ENCODE measurements at places on chromosomes 5 and 9.

DNA sequence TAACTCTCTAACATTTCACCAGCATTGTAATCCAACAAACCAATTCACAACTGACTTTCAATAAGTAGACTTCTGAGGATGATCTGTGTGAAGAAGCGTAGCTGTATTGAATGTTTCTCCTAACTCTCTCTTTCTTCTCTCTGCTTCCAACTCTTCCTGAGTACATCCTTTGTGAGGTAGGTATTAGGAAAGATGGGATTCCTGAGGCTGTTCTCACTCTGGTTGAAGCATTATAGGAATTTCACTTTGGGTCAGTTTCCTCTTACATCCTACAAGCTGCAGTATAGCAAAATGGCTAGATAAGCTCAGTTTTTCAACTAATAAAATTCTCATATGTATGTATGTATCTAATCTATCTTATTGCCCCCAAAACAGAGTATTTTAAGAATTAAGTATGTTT is 702.8 kb downstream of the CETN3 start:
- H3K4me1 ChIP-seq = peaks cover 4% of the 10 kb centered on the region
- no peak overlapping the region for H3K27ac ChIP-seq
- H3K4me3 ChIP-seq = no peak overlapping the region
- no peaks in the 10 kb centered on the region for H3K36me3 ChIP-seq
- H3K27me3 ChIP-seq = no peaks in the 10 kb centered on the region

DNA sequence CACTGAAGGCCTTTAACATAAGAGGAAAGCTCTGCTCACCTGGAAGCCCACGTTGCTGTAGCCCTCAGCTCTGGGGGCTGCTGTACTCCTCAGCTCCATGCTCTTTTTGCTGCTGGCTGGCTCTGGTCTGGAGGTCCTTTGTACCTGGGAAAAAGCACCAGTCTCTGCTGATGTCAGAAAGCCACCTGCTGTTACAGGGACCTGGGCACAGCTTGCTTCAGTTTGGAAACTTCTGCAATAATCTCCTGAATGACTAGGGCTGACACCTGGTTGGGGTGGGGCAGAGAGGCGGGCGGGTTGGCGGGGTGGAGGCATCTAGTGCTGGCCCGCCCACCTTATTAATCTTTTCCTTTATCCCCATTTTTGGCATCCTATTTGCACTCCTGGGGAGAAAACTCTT is at the start of gene SLC28A3:
Gene SLC28A3, minus strand, starts transcription at position 224 of the 400 bp plus-strand sequence. Its CDS starts 125 bp downstream, at position 99.
- H3K27ac ChIP-seq = no peak within 1 kb of the TSS
- H3K36me3 ChIP-seq = no peaks in the 10 kb centered on the region
- H3K4me1 ChIP-seq = no peaks in the 10 kb centered on the region

DNA sequence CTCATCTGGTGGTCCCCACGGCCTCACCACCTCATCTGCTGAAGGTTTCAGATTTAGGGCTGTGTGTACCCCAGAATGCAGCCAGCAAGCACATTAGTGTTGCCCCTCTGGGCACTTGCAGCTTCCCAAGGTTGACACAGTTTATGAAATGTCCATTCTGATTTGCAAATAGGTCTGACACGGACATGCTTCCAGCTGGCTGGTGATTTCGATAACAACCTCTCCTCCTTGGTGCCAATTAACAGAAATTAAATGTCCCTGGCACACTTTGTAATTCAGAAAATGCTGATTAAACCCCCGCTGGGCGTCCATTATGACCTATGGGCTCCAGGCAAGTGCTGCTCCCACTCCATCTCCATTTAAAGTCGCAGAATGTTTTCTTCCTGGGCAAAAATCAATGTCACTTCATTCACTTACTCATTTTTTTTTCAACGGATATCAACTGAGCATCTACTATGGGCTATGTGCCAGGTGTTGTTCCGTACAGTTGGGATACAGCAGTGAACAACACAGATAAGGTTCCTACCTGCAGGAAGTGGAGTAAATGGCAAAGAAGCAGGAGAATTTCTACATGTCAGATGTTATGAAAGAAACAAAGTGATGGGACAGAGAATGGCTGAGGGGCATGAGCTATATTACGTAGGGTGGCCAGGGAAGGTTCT is 32.0 kb downstream of the PLAC8L1 start:
- no peaks in the 10 kb centered on the region for H3K4me1 ChIP-seq
- no peak for DNase-seq

DNA sequence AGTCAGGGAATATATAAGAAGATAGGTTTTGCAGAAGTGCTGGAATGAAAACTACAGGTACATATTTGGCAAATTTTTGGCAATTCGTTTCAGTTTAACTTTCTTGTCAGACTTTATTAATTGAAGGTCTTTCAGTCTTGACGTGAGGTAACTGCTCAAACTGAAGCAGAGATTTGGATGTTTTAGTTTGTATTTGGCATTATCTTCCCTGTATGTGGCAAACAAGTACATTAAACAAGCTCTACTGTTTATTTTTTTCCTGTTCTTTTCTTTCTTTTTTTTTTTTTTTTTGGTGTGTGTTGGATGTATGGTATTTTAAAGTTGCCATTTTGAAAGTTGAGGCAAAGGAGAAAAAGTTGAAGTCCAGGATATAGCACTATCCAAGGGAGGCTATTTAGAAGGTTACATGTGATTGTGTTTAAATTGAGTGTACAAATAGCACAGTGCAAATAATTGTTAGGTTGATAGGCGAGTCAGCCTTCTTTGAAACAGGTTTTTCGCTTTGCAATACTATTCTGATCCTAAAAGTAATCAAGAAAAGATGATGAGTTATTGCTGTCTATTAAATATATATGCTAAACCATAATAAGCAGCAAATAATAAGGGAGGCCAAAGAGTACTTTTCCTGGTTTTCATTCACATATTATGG is 2.2 kb downstream of the PBX3 start:
- H3K4me3 ChIP-seq = no peak overlapping the region
- H3K27me3 ChIP-seq = no peaks in the 10 kb centered on the region
- peak overlapping the region; percentile 44 for H3K27ac ChIP-seq
- no peak for DNase-seq
- peaks cover 26% of the 10 kb centered on the region for H3K4me1 ChIP-seq
- H3K36me3 ChIP-seq = peaks cover 16% of the 10 kb centered on the region

- no peaks in the 10 kb centered on the region for H3K27me3 ChIP-seq
- H3K4me3 ChIP-seq = no peak overlapping the region
- no peak for DNase-seq
- peaks cover 3% of the 10 kb centered on the region for H3K4me1 ChIP-seq
- H3K27ac ChIP-seq = no peak overlapping the region
Observed at GRCh38 chr9:99224445-99224844, 2.4 kb downstream of the SEC61B start.

DNA sequence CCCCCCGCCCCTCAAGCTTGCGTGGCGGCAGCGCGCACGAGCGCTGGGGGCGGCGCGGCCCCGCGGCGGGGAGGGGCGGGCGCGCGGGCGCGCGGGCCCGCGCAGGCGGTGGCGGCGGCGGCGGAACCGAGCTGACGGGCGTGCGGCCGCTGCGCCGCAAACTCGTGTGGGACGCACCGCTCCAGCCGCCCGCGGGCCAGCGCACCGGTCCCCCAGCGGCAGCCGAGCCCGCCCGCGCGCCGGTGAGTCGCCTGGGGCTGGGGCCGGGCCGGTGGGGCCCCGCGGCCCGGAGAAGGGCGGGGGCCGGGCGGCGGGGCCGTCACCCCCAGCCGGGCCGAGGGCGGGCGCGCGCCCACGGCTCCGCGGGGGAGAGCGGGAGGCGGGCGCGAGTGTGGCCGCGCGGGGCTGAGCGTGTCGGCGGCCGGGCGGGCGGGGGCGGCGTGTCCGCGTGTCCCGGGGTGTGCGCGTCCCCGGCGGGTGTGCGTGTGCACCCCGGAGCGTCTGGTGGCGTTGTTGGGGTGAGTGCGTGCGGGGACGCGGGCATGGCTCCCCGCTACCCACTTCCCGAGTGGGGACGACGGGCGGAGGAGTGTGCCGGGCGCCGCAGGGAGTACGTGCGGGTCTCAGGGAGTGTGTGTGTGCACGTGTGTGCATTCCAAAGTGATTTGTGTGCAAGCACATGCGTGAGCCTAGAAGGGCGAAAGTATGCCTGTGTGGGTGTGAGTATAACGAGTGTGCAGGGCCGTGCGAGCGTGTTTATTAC is at the start of gene NEK6:
Gene NEK6, plus strand, starts transcription at position 106 of the 763 bp plus-strand sequence. CDS start 44,016 bp downstream, outside the sequence.
- peak within 1 kb of the TSS; percentile 77 for H3K4me3 ChIP-seq
- no peak for DNase-seq
- H3K27ac ChIP-seq = peak within 1 kb of the TSS; percentile 98
- peaks cover 45% of the 10 kb centered on the region for H3K4me1 ChIP-seq

- peaks cover 49% of the 10 kb centered on the region for H3K4me1 ChIP-seq
- no peak overlapping the region for H3K27ac ChIP-seq
- no peaks in the 10 kb centered on the region for H3K27me3 ChIP-seq
- H3K36me3 ChIP-seq = peaks cover 10% of the 10 kb centered on the region
Observed at GRCh38 chr5:140551872-140552271, 4.4 kb downstream of the EIF4EBP3 start.

DNA sequence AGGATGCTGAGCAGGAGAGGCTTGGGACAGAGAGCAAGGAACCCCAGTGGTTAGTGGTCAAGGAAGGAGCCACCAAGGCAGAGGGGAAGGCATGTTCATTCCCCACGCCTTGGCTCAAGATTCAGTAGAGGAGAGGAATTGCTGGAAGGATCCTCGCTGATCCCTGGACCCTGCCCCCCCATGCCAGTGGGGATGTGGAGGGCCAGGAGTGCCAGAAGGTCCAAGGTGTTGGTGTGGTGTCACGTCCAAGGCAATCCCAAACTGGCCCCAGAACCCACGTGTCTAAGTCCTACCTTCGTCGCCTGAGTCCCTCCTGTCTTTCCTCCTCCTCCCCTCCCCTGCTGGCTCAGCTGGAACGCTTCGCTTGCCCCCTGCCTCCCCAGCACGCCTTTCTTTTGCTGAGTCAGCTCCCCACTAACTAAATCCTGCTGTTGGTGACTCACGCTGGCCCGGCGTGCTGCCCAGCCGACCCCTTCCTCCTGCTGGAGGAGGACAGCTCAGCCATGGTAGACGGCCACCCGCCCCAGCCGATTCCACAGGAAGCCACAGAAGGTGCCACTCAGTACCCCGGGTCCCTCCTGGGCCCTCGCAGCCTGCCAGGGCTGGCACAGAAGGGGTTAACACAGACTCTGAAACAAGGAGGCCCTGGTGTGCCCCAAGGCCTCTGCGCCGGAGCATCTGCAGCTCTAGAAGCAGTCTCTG is 37.6 kb upstream of the ORM1 start:
- peaks cover 15% of the 10 kb centered on the region for H3K4me1 ChIP-seq
- H3K27me3 ChIP-seq = no peaks in the 10 kb centered on the region
- no peak overlapping the region for H3K4me3 ChIP-seq
- no peaks in the 10 kb centered on the region for H3K36me3 ChIP-seq

- no peaks in the 10 kb centered on the region for H3K27me3 ChIP-seq
- H3K4me1 ChIP-seq = no peaks in the 10 kb centered on the region
- H3K27ac ChIP-seq = no peak overlapping the region
- DNase-seq = no peak
- H3K4me3 ChIP-seq = no peak overlapping the region
Observed at GRCh38 chr5:176353533-176353932, 8.0 kb downstream of the KIAA1191 start.

GRCh38 chr5:61322738-61323725 is 9.0 kb upstream of the ZSWIM6 start:
- DNase-seq = no peak
- 0 out of 2 replicates have a peak overlapping the region, but pooled peaks have one; percentile 8 for H3K27ac ChIP-seq
- no peaks in the 10 kb centered on the region for H3K4me1 ChIP-seq
- H3K27me3 ChIP-seq = no peaks in the 10 kb centered on the region
- H3K4me3 ChIP-seq = no peak overlapping the region

DNA sequence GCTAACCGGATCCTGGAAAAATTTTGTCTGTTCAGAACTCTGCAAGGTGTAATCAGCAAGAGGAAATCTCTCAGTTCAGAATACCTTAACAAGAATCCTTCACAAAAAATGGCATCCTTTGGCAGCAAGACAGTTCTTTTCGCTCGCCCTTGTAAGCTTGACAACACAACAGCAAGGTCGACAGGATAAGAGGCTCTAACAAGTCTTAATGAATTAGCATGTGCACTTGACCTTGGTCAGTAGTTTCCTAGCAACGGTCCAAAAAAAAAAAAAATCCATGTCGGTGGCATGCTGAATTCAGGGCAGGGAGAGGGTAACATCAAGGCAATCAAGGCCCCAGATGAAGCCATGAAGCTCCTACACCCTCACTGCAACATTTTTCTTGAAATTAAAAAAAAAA is 172.8 kb downstream of the APBA1 start:
- H3K27me3 ChIP-seq = no peaks in the 10 kb centered on the region
- H3K27ac ChIP-seq = no peak overlapping the region

- no peak overlapping the region for H3K4me3 ChIP-seq
- no peak overlapping the region for H3K27ac ChIP-seq
- H3K36me3 ChIP-seq = no peaks in the 10 kb centered on the region
- peaks cover 3% of the 10 kb centered on the region for H3K27me3 ChIP-seq
- H3K4me1 ChIP-seq = no peaks in the 10 kb centered on the region
Observed at GRCh38 chr5:170486371-170486770, 17.4 kb upstream of the KCNIP1 start.

DNA sequence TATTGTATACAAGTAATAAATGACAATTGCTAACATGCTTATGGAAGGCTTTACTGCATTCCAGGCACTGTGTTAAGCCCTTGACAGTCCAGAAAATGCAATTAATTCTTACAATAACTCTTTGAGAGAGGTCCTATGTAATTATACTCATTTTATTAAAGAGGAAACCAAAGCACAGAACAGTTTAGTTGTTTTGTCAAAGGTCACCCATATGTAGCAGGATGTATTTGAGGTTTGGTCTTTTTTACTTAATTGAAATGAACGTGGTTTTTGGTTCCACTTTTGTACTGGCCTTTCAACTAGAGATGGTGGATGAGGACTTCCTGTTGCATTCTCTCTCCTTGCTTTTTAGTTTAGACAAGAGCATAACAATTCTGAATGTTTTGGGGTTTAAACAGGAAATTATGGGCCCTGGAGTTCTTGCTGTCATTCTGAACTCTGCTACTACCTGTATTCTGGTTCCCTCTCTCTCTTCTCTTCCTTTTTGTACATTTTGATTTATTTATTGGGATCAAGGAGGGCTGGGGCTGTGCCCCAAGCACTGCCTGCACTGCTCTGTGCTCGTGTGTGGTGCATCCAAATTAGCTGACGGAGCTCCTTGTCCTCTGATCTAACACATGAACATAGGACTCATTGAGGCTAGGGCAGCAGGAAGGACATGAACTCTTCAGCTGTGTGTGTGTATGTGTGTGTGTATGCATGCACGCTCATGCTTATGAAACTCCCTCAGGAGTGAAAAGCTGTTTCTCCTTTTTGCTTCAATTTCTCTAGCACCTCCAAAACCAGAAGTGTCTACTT is 47.4 kb downstream of the SLC28A3 start:
- no peaks in the 10 kb centered on the region for H3K4me1 ChIP-seq
- no peak for DNase-seq
- no peak overlapping the region for H3K27ac ChIP-seq
- no peak overlapping the region for H3K4me3 ChIP-seq

All from Panc1 (cell line).